ENCODE measurements at places on chromosomes 3 and 15.

DNA sequence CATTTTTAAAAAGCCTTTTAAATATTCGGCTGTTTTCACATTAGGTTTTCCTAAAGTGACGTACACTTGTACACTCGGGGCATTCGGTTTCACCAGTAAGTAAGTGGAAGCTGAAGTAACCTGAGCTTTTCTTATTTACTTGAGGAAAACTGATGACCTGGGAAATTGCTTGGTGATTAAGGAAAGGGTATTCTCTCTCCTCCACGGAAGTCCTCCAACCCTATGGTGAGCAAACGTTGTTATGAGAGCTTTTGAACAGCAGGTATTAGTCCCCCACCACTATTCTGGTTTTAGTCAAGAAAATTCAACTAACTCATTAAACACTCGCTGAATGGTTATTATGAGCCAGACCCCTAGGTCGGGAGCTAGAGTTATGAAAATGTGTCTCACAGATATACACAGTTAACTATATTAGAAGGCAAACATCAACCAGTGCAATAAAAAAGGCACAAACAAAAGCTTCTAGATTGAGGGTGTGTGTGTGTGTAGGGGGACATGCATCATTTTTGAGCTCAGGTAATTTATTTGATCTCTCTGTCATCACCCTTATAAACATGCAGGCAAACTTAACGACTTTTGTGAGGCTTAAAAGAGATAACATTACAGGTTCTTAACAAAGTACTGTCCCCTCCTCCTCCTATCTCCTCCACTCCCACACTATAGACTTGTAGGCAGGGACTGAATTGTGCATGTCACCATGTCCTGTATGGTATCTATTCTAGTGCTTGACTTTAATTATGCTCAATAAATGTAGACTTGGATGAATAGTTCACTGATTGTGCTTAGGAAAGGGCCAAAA lies 143.3 kb upstream of the MB21D2 start:
- DNase-seq = no peak

DNA sequence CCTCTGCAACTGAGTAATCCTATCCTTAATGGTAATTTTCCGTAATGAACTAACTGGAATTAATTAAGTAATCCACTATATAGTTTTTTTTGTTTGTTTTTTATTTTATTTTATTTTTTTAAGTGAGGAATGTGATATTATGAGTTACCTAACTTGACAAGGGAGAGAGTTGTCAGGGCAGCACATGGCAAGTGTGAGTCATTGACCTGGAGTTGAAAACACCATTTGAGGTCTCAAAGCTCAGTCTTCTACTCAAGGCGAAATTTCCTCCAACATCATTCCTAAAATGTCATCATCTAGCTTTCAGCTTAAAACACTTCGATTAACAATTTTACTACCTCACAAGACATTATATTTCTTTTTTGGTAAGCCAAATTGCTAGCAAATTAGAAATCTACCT lies 87.8 kb downstream of the NECTIN3 start:
- no peak for DNase-seq

DNA sequence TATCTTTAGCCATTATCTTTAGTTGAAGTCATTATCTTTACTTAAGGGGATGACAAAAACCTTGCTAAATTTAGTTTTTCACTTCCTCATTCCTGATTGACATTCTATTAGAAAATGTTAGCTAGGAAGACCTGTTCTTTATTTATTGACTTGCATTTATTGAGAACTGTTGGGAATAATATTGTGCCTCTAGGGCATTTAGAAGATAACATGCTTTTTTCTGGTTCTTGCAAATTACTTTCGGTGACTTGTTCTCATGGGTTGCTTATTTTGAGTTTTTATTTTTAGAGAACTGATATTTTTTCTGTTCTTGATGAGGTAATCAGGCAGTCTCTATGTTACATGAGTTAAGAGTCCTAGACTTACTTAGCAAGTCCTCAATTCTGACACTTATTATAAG lies 48.3 kb upstream of the CTDSPL start:
- DNase-seq = no peak

GRCh38 chr3:129974564-129974832 lies at the start of gene TRH:
Gene TRH (plus strand): TSS chr3:129974720. CDS start chr3:129975817, 1,097 bp downstream.
- no peak for DNase-seq

DNA sequence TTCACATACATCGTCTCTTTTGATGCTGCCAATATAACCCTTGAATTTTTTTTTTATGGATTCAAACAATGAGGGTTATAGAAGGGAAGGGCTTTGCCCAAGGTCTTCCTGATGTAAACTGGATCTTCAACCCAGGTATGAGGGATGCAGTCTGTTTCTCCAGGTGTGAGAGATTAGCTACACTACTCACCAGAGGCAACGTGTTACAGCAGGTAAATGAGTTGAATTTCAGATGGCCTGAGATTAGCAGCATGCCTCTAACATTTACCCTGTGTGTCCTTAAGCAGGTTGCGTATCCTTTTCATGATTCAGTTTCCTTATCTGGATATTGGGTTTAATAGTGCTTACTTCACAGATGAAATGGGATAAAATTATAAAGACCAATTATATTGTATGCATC lies 1.9 kb downstream of the RTP4 start:
- DNase-seq = no peak

GRCh38 chr3:24657870-24658510 lies 163.3 kb upstream of the THRB start:
- DNase-seq = no peak

GRCh38 chr3:15269091-15269989 lies 63.0 kb downstream of the SH3BP5 start:
- peak; percentile 75 for DNase-seq

DNA sequence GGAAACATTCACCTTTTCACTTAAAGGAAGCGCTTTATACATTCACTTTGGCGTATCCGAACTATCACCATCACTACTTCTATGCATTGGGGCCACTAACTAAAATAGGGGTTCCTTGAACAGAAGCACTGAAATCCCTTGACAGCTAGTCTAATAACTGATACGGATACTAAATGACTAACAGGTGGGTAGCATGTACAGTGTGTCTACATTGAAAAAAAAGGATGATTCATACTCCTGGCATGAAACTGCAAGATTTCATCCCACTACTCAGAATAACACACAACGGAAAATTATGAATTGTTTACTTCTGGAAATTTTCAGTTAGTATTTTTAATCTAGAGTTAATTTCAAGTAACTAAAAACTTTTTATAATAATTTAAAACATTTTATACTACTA lies 96.7 kb downstream of the SMARCC1 start:
- DNase-seq = no peak

DNA sequence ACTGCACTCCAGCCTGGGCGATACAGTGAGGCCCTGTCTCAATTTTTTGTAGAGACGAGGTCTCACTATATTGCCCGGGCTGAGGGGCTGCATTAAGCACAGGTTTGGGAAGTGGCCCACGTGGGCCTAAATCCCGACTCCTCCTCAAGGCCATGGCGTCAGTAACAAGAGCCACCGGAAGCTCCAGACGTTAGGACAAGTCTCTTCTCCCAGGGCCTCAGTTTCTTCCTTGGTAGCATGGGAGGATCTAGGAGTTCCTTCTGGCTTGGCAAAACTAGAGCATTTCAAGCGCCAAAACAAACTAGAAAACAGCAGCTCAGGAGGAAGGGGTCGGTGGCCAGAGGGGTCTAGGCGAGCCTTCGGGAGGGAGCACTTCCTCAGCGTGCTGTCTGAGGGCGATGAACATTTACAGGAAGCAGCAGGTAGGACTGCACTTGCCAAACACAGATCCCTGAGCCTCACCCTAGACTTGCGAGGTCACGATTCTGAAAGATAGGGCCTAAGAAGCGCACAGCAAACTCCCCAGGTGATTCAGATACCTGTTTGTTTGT lies 536 bp downstream of the SNAPC5 start:
- DNase-seq = no peak

DNA sequence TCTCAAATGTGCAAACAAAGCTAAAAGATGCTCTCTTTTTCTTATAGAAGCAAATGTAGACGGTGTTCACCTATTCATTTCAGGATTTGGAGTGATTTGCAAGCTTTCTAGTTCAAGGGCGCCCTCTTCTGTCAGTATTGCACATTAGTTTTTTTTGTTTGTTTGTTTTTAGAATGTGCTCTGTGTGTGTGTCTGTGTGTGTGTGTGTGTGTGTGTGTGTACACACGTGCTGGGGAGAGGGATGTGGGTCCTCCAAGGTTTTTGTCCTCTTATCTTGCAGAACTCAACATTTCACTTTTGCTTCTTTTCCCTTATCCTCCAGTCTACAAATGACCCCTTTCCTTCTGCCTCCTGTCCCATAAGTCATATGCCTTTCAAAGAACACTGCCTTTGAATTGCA lies 23.5 kb downstream of the DNAH1 start:
- DNase-seq = peak; percentile 49

DNA sequence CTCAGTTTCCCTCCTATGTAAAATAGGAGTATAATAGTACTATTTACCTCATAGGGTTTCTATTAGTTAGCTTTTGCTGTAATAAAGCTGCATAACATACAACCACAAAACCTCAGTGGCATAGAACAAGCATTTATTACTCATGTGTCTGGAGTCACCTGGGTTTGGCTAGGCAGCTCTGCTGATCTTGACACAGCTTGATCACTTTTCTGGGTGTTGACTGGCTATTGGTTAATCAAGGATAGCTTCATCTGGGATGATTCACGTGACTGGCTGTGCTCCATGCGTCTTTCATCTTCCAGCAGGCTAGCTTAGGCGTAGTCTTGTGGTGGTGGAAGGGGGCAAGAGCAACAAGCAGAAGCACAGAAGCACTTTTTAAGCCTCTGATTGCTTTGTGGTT lies 112.6 kb downstream of the SQOR start:
- DNase-seq = no peak

Data from central memory CD8-positive, alpha-beta T cell (primary cell).